Cardiac atrium fibroblast (primary cell): ENCODE measurements at places on chromosomes 5 and 9. TPM values are rescaled to one million over a fixed set of nuclear protein-coding genes. Genes with fewer than 3 reads are reported as not detected.

The TAF11L5 gene
- not detected in 2 replicates for total RNA-seq

The GABRB2 gene
- under 0.01 TPM in 1 of 2 replicates, not detected in the other for total RNA-seq

The BTNL3 gene
- not detected in 2 replicates for total RNA-seq

The IL3 gene
- not detected in 2 replicates for total RNA-seq

The RAD50 gene
- total RNA-seq, result 6.7 and 8.6 TPM in 2 replicates

The FAXDC2 gene
- total RNA-seq, result 4.2 and 7.8 TPM in 2 replicates

The CSNK1A1 gene
- 241 and 261 TPM in 2 replicates for total RNA-seq

The NRG2 gene
- 0.32 TPM in 1 of 2 replicates, not detected in the other for total RNA-seq
